ENCODE measurements at places on chromosomes 1 and 21. TPM values are rescaled to one million over a fixed set of nuclear protein-coding genes. Genes with fewer than 3 reads are reported as not detected.

The TMEM82 gene
- not detected for total RNA-seq

- no peaks in the 10 kb centered on the region for H3K36me3 ChIP-seq
- no peak overlapping the region for H3K4me3 ChIP-seq
- DNase-seq = no peak
- peaks cover 8% of the 10 kb centered on the region for H3K4me1 ChIP-seq
Observed at GRCh38 chr1:14441302-14441741, 157.2 kb upstream of the KAZN start.

The CHD1L gene
- 118 TPM for total RNA-seq

The WNT2B gene
- 1.6 TPM for total RNA-seq

The CLDN17 gene
- not detected for total RNA-seq

The SNX7 gene
- 33.9 TPM for total RNA-seq

- no peaks in the 10 kb centered on the region for H3K4me1 ChIP-seq
- DNase-seq = no peak
- no peak overlapping the region for H3K4me3 ChIP-seq
- H3K27ac ChIP-seq = no peak overlapping the region
Observed at GRCh38 chr1:67496329-67496728, 66.1 kb upstream of the SERBP1 start.

The SAMSN1 gene
- not detected for total RNA-seq

DNA sequence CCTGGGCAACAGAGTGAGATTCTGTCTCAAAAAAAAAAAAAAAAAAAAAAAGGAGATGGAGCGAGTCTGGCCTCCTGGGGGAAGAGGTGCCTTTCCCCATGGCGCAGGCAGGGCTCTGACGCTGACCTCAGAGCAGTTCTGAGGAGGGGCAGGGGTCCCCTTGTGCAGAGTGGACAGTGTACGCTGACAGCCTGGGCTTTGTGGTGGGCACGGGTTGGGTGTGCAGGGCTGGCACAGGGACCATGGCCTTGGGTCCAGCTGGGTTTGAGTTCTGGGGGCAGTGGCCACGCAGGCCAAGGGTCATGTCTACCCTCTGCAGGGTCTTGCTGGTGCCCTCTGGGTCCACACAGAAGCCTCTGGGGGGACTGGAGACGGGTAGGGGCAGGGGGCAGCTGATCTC lies 260.1 kb upstream of the C1orf174 start:
- H3K36me3 ChIP-seq = no peaks in the 10 kb centered on the region
- no peaks in the 10 kb centered on the region for H3K4me1 ChIP-seq
- DNase-seq = no peak

GRCh38 chr1:228001738-228002535 lies 4.9 kb upstream of the WNT3A start:
- H3K4me1 ChIP-seq = peaks cover 11% of the 10 kb centered on the region
- DNase-seq = no peak
- H3K27ac ChIP-seq = no peak overlapping the region
- H3K27me3 ChIP-seq = peaks cover 97% of the 10 kb centered on the region

The PHLDA3 gene
- 1.9 TPM for total RNA-seq

- peaks cover 12% of the 10 kb centered on the region for H3K4me1 ChIP-seq
- H3K27me3 ChIP-seq = no peaks in the 10 kb centered on the region
- H3K4me3 ChIP-seq = no peak overlapping the region
- no peaks in the 10 kb centered on the region for H3K36me3 ChIP-seq
Observed at GRCh38 chr21:41482301-41482700, 25.7 kb downstream of the TMPRSS2 start.

DNA sequence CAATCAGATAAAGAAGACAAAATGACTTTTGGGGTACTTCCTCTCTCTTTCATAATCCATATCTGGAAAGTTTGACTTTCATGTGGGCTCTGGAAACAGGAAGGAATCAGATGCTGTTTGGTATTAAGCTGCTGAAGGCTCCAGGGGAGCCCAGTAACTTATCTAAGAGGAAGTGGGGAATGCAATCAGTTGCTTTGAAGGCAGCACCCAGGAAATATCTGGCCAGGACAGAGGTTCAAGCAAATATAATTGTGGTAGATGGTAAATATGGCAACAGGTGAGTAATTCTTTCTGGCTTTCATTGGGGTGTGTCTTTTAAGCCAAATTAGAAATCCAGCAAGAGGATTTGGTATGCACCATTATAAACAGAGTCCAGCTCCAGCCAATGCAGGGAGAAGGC lies 44.4 kb downstream of the COLGALT2 start:
- H3K4me1 ChIP-seq = peaks cover 21% of the 10 kb centered on the region
- no peak for DNase-seq
- H3K36me3 ChIP-seq = no peaks in the 10 kb centered on the region
- H3K27me3 ChIP-seq = no peaks in the 10 kb centered on the region
- no peak overlapping the region for H3K4me3 ChIP-seq

The GNG12 gene
- 30.3 TPM for total RNA-seq

The SFN gene
- total RNA-seq = 0.99 TPM

DNA sequence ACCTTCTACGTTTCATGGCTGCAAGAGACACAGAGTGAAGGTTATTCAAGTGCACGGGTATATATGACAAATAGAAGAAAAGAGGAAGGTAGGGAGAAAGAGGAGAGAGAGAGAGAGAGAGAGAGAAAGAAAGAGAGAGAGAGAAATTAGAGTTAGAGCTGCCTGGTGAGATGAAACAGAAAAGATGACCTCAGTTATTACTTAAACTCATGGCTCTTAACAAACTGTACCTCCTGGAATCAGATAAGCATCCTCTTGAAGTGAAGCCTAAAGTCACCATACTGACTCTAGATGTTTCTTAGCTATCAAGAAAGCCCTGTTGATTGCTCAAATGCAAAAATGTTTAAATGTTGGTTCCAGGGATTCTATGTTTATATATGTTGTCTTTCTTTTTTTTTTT lies 597.7 kb upstream of the ZP4 start:
- H3K27ac ChIP-seq = no peak overlapping the region
- H3K27me3 ChIP-seq = no peaks in the 10 kb centered on the region
- H3K4me3 ChIP-seq = no peak overlapping the region
- H3K36me3 ChIP-seq = no peaks in the 10 kb centered on the region

DNA sequence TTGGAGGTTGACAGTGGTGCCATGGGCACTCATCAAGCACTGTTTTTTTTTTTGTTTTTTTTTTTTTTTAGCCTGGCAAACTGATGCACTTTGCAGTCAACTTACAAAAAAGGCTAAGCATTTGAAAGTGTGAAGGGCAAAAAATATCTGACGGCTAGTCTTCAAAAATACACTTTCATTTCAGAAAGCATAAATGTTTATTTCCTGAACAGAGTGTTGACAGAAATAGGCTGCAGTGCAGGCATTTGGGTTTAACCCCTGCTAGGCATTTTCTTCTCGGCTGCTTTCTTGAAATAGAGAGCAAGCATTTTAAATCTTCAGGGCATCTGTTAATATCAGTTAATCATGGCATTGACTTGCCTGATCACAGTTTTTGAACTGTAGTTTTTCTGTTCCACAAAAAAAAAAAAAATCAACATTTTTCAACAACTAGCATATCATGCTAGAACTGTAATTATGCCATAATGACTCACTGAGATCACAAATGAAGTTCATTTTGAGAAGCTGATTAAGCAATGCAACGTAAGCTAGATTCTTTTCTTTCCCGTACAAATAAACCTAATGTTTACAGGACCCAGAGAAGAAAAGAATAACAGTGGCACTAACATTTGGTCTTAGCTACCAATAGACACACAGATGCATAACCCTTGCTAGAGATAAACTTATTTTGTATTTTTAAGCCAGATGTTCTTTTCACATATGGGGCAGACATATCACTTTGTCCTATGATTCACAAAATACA lies 100.4 kb upstream of the USH2A start:
- H3K4me1 ChIP-seq = no peaks in the 10 kb centered on the region
- no peaks in the 10 kb centered on the region for H3K36me3 ChIP-seq
- no peak for DNase-seq
- no peak overlapping the region for H3K4me3 ChIP-seq
- H3K27me3 ChIP-seq = no peaks in the 10 kb centered on the region
- no peak overlapping the region for H3K27ac ChIP-seq

The GFI1 gene
- total RNA-seq = not detected

GRCh38 chr1:62181532-62181931 lies 13.1 kb upstream of the L1TD1 start:
- peak; percentile 48 for DNase-seq
- H3K4me1 ChIP-seq = peaks cover 55% of the 10 kb centered on the region
- H3K27me3 ChIP-seq = no peaks in the 10 kb centered on the region
- peak overlapping the region; percentile 79 for H3K27ac ChIP-seq
- peak overlapping the region; percentile 2 for H3K4me3 ChIP-seq

The TAS1R1 gene
- not detected for total RNA-seq

The PDE4B gene
- 1.2 TPM for total RNA-seq
